ENCODE measurements at places on chromosomes 7 and 10.

- no peak for DNase-seq
Observed at GRCh38 chr10:120403109-120403508, 53.9 kb upstream of the PLPP4 start.

DNA sequence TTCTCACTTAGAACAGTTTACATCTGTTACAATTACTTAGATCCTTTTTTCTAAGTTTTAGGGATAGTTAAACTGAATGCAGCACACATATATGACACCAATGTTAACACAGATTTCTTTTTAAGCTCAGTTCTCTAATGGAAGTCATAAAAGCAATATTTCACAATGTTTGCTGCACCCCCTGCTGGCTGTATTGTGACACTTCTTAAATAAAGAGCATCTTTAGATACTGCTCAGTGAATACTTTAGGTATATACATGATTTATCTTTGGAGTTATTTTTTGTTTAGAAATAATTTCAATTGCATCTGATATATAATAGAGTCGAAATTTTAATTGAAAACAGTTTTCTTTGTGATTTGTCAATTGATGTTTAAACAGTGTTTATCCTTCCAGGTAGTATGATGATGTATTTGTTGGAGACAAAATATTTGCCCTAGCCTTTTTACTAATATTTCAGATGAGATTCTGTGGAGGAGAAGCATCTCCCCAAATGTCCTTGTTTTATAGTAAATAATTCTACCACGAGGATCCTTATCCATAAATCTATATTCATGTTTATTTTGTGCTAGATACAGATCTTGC lies 174.4 kb downstream of the ST7 start:
- peak; percentile 45 for DNase-seq

DNA sequence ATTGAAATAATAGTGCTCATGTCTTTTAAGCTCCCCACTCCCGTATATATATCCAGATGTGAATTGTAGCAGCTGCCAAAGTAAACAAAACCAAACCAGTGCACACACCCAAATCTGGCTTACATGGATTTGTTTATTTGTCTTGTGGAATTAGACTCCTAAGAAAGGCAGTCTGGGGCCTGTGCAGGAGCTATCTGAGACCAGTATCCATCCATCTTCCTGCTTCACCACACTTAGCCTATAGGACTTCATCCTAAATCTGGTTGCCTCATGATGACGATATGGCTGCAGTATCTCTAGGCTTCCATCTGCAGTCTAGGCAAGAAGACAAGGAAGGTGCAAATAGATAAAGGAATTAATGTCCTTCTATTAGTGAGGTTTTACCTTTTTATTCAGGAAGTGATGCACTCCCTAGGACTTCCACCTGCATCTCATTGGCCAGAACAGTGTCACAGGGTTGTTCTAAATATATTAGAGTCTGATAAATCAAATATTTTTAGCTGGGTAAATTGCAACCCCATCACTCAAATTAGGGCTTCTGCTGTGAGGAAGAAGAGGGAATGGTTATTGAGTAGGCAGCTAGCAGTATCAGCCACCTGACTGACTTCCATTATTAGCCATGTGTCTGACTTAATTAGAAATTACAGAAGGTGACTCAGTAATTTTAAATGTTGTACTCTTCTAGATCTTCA lies 6.0 kb downstream of the WIPF3 start:
- no peak for DNase-seq

- no peak for DNase-seq
Observed at GRCh38 chr10:2731940-2732339, 335.4 kb upstream of the PFKP start.

DNA sequence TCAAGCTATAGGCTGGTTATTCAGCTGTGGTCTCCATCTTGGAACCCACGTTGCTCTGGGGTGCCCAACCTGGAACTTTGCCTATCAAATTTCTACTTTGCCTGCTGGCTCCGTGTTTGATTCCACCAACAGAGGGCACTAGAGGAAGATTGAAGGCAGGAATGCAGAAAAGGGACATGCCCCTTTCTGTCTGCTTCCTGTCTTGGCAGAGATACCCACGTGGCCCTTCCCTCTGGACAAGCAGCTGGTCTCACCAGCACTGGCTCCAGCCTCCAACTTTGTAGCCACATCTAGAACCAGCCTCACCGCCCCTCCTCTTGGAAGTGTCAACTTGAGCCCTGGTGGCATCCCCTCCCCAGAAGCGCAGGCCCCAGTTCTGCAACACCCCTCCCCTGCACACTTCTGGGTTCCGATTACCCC lies 52.1 kb upstream of the ZNF438 start:
- peak; percentile 53 for DNase-seq

DNA sequence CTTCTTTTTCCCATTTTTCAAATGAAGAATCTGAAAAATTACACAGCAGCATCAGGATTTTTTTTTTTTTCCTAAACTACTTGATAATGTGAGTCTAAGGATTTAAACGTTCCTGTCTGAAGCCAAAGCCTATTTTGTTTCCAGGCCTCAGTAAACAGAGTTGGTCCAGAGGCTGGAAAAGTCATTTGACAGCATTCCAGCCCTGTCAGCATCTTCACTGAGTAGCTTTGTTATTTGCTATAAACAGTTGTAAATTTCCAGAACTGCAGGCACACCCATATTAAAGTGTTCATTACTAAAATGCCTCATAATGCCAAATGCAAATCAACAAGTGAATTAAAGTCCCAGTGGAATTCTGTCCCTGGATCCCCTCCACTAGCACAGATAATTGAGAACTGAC lies 35.5 kb upstream of the KMT2E start:
- DNase-seq, result no peak

- no peak for DNase-seq
Observed at GRCh38 chr10:82683945-82684344, 809.0 kb downstream of the NRG3 start.

- DNase-seq, result no peak
Observed at GRCh38 chr10:85642421-85643170, 724.0 kb downstream of the GRID1 start.

DNA sequence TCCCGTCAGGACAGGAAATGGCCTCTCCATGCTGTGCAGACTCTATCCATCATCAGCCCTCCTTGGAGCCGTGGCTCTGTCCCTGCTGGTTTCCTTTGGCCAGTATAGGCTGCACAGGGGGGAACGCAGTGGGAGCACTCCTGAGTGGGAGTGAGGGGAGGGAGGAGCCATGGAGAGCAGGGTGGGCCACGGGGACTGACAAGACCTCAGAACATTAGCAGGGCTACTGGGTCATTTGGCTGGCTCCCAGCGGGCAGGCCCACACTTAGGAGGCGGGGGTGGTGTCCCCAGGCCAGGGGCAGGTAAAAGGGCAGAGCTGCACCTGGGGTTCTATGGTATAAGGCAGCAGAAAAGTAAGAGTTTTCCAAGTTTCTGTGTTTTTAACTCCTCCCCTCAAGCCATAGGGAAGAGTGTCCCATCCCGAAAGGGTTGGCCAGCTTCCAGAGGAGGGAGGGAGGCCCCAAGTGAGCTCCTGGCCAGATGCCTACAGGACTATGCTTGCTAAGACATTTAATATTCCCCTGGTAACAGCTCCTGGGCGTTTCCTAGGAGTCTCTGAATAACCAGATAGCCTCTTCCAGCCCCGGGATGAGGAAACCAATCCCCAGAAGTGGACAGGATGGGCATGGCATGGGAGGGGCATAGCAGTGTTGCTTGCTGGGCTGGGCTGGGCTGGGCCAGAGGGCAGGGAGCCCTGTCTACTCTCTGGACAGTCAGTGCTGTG lies 5.5 kb upstream of the OPN4 start:
- no peak for DNase-seq

GRCh38 chr7:100655908-100656674 lies at the start of gene ACTL6B:
Gene ACTL6B, minus strand, starts transcription at chr7:100656448. Its CDS starts 94 bp downstream, at chr7:100656354.
- peak; percentile 31 for DNase-seq

GRCh38 chr10:95445223-95445836 lies 115.8 kb downstream of the SORBS1 start:
- DNase-seq, result no peak

DNA sequence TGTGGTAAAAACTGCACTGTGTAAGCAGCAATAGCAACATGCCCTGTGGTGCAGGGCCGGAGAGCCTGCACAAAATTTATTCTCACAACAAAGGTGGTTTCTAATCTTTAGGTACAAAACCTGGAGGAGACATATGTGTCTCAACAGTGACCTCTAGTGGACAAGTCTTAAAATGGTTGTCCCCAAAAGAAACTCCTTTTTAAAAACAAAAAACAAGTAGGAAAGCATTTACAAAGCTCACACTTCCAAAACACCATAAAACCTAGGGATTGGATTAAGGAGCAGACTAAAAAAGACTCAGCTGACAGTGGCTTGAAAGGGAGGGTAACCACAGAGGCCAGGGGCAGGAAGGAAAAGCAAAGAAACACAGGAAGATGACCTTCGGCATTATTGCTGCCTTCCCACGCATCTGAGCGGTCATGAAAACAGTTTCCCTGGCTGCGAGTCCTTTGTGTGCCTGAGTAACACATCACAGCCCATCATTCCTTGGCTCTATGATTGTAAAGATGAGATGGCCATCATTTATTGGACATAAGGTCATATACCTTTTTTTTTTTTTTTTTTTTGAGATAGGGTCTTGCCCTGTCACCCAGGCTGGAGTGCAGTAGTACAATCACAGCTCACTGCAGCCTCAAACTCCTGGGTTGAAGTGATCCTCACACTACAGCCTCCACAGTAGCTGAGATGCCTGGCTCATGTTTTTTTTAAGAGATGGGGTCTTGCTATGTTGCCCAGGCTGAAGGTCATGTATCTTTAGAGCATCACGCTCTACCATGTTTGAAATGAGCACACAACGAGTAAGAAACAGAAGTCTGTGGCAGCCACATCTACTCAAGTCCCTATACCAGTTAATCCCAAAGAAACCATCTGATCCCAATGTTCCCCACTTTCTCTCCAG lies 39.5 kb downstream of the RSU1 start:
- DNase-seq, result peak; percentile 65

- no peak for DNase-seq
Observed at GRCh38 chr7:90761584-90761983, 165.5 kb downstream of the CDK14 start.

DNA sequence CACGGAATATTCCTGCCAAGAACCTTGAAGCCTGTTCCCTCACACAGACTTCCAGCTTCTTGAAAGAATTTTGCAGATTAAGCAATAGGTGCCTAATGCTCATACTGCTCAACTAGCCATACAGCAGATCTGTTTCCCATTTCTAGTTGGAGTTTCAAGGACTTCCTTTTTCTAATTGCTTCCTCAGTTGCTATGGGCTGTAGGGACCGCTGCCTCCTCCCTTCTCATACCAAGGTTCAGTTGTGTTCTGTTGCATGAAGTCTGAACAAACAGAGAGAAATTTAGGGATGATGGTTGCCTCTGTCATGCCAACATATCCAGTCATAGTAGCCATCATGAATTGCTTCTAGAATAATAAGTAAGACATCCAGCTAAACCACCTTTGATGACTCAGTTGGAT lies 6.8 kb downstream of the ITGA8 start:
- no peak for DNase-seq

DNA sequence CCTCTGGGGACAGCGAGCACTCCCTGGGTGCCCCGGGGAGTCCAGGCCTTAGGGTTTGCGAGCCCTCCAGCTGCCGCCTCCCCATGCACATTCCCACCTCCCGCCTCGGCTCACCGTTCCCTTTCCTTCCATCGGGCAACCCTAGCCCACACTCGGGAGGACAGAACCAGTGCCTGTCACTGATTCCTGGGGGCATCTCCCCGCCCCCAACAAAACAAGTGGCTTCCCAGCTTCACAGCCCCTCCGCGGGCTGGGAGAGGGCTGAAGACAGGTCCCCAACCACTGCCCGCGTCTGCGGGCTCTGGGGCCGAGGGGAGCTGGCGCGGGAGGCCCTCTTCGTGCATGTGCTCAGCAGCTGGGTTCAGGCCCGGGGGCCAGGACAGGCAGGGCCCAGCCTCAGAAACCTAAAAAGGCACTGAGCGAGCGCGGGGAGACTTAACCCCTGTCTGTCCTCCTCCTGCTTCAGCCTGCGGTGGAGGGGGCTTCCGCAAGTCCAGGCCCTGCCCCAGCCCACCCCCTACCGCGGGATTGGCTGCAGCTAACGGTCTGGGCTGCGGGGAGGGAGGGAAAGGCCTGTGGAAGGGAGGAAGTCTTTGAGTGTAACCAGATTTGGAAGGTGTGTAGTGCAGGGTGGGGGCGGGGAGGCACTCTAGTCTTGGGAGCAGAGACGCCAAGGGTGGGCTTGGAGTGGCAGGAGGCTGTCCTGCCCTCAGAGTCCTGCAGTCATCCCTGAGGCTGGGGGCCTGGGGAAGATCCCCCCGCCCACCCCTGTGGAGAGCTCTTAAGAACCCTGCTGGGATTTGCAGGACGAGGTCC lies 1.2 kb downstream of the FLNC start:
- no peak for DNase-seq

DNA sequence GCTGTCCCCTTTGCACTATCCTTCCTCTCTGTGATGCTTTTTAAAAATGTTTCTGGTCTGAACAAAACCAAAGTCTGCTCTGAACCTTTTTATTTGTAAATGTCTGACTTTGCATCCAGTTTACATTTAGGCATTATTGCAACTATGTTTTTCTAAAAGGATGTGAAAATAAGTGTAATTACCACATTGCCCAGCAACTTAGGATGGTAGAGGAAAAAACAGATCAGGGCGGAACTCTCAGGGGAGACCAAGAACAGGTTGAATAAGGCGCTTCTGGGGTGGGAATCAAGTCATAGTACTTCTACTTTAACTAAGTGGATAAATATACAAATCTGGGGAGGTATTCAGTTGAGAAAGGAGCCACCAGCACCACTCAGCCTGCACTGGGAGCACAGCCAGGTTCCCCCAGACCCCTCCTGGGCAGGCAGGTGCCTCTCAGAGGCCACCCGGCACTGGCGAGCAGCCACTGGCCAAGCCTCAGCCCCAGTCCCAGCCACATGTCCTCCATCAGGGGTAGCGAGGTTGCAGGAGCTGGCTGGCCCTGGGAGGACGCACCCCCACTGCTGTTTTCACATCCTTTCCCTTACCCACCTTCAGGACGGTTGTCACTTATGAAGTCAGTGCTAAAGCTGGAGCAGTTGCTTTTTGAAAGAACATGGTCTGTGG lies 11.4 kb upstream of the CSGALNACT2 start:
- no peak for DNase-seq

- no peak for DNase-seq
Observed at GRCh38 chr7:30755384-30756154, 3.6 kb downstream of the INMT start.

GRCh38 chr10:68340358-68341080 lies 7.8 kb upstream of the PBLD start:
- DNase-seq, result no peak
